ENCODE measurements at places on chromosomes 1 and 21.

DNA sequence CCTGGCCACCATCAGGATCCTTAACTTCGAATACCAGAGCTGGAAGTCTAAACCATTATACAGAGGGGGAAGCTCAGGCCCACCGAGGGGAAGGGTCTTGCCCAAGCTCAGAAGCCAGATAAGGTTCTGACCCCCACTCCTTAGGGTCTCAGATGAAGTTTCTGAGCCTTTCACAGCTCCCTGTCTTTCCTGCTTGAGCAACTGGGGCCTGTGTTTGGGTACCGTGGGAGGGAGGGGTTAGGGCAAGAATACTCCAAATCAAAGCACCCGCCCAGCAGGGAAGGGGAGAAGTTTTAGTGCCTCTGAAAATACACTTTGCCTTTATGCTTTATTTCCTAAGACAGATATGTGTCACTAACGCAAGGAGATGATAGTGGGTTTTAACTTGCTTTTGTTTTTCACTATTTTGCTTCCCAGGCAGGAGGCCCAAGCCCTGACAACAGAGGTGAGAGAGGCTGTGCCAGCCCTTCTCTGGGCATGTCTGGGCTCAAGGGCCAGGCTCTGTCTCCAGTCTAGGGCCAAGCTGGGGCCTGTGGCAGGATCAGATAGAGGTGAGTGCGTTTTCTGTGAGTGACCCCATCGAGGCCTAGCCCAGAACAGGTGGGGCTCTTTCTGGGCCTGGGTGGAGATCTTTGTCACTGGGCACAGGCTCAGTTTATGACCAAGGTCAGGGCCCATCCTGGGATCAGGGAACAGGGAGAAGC, 20.5 kb upstream of the TENT5B start:
- no peak for DNase-seq

GRCh38 chr1:118925651-118926050, 62.5 kb downstream of the TBX15 start:
- no peak for DNase-seq

DNA sequence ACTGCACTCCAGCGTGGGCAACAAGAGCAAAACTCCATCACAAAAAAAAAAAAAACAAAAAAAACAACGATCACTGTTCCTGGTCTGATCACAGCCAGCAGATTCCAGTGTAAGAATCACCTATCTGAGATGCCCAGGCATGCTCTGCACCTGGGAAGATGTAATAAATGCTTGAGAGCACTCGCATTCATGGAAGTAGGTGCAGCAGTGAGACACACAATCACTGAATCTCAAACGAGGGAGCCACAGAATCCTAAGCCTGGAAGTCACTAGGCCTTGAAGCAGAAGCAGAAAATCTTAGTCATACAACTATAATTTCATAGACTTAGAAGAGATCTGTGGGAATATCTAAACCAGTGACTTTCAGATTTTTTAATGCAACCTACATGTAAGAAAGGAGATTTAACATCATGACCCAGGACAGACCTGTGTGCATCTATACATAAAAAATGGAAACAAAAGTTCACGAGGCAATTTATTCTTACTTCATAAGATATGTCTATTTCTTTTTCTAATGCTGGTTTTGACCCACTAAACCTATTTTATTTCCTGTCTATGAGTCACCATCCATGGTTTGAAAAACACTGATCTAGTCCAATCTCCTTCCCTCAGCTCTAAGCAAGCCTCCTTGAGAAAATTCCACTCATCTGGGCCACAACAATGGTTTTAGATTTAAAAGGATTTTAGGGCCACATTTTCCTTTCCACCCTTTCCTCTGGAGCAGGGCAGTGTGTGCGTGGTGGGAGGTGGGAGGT, 30.4 kb downstream of the RIMS3 start:
- no peak for DNase-seq

DNA sequence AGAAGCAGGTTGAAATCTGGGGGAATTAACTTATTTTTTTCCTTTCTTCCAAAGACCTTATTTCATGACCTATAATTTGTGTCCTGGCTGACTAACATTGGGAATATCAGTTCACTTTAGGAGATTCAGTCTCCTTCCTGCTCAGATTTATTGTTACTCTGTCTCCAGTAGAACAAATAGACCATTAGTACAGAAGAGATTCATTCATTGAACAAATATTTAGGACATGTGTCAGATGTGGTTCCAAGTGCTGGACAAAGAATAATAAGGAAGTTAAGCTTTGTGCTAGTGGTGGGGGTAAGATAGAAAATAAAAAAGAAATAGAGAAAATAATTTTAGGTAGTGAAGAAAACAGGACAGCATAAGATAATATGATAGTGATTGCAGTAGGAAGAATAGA, 20.3 kb downstream of the ZMYM4 start:
- DNase-seq, result no peak

GRCh38 chr1:70427976-70428375, 16.9 kb downstream of the CTH start:
- DNase-seq, result no peak

DNA sequence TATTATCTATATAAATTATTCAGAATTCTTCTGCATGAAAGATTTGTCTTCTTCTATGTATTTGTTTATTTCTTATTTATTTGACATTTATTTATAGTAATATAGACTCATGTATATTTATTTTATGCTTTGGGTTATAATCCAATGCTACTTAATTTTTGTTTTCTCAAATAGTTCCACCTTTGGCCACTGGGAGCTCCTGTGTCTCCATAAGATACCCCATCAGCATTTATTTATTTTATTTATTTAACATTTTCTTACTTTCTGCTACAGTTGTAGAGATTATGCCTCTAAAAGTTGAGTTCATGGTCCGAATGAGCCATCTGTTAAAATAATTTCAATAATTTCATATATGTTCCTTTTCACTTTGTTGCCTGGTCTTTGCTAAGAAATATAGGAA, 289.4 kb downstream of the ADGRL2 start:
- DNase-seq, result no peak
